ENCODE measurements at places on chromosomes 5 and 9.

DNA sequence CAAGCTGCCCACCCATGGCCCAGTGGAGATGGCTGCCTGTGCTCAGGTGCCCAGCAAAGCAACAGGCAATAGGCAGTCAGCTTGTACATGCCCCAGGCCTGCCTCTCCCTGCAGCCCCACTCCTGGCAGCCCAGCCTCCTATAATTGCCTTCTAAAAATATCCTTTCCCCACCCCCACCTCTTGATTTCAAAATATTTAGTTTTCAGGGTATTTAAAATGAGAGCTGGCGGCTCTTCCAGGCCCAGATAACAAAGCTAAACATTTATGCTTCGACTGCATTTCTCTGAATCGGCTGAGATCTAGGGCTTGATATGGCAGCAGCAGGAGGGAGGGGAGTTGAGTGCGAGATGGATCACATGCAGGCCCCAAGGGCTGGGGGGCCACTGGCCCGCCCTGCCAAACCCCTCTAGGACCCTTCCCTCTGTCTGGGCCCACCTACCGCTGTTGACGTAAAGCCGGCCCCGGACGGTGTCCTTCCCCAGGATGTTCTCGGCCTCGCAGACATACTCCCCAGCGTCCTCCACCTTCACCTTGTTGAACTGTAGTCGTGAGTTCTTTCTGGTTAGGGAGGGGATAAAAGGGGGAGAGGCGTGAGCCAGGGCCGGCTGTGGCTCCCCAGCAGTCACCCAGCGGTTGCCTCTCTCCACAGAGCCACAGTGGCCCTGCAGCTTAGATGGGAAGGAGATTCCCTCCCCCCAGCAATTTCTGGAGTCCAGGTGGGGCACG lies 85.0 kb downstream of the PSD2 start:
- no peak for DNase-seq

DNA sequence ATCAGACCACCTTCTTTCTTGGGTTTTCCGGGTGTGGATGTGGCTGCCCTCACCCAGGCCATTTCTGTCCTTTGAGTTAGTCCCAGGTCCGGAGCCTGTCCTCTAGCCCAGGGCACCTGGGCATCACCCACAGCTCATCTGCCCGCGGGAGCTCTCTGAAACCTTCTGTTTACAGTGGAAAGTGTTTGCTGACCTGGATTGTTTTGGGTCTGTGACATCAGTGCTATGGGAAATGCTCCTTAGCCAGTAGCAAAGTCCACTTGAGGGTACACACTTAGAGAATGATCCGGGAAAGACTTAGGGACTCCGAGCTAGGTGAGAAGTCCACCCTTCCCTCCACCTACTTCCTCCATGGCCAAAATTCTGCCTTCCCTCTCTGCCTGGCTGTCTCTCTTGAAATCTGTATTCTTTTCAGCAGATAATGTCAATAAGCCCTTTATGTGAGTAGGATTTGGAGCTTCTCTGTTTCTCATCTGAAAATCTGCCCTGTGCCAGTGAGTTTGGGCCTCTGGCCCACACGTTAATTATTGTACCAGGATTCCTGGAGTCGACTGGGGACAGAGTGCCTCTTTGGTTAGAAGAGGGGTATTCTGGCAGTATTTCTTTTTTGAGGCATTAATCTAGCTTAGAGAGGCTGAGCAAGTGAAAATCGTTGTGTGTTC lies 19.9 kb downstream of the ABLIM3 start:
- no peak for DNase-seq

- no peak for DNase-seq
These were observed 20.7 kb downstream of the GSN start for GRCh38 chr9:121288673-121289025.

- no peak for DNase-seq
These were observed 408.2 kb upstream of the PRR16 start for GRCh38 chr5:120055858-120056257.

DNA sequence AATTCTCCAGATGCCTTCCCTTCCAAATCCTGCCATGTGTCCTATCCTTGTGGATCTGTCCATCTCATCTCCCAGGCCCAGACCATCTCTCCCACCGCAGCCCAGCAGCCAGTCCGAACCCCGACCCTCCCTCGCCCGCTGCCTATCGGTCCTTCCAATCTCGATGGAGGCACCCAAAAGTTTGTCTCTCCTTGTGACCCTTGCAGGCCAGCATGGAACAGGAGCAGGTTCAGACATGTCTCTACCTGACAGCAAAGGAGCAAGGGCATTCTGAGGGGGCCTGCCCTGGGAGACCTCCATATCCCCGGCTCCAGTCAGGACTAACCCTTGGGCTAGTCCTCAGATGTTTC lies 51.0 kb downstream of the SEMA4D start:
- no peak for DNase-seq

DNA sequence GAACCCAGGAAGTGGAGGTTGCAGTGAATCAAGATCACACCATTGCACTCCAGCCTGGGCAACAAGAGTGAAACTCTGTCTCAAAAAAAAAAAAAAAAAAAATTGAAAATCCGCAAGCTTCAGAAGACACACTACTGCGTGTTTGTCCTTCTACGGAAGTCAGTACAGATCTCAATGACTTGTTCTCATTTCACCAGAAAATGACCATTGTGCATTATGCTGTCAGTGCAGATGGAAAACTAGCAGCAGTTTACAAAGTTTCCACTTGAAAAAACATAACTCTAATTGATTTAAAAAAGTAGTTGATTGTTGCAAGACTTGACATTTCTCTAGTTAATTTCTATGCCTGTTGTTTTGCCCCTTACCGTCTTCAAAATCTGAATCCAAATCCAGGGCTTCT lies 298.0 kb upstream of the DMRT1 start:
- DNase-seq: no peak

DNA sequence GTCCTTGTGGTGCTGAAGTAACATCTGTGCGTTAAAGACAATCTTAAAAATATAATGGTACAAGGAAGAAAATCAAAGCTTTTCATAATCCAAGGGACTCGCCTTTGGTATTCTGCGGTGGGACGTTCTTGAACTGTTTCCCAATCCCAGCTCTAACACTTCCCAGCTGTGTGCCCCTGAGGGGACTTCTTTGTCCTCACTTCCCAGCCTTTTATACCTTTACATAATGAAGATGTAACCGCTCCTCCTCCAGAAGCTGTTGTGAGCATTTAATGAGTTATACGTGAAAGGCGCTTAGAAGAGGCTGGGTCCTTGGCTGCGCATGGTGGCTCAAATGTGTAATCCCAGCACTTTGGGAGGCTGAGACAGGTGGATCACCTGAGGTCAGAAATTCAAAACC lies 16.9 kb downstream of the STK10 start:
- no peak for DNase-seq

DNA sequence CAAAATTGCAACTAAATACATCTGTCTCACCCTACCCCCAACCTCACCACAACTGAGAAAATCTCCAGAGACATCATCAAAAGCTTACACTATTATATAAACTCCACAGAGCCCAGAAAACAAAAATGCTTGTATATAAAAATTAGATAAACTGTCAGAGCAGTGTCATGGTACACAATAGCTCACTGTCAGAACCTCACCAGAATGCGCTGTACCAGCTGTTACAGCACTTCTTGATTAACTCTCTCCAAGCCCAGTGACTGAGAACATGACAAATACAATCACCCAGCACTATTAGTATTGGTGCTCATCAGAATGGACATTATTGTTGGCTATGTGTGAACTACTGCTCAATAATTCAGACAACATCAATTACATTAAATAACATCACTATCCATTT lies 65.7 kb downstream of the ZDHHC21 start:
- no peak for DNase-seq

- DNase-seq: no peak
These were observed 166.6 kb upstream of the PPP1R2B start for GRCh38 chr5:156683509-156683908.

- no peak for DNase-seq
These were observed 19.5 kb downstream of the ANKH start for GRCh38 chr5:14851999-14852526.

DNA sequence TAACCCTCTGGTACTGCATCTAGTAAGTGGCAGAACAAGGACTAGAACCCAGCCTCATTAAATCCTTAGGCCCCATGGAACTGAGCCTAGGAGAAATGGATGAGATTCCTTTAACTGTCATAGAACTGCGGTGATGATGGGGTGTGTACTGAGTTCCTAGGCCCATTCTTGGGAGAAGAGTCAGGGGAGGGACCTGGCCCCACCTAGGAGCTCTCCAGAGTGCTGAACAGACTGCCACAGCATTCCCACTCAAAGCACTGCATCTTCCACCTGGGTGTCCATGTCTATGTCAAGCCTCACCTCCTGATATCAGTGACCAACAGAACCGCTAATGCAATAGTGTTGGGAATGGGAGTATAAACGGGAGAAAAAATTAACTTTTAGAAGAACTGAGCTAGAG lies 36.6 kb downstream of the TTLL11 start:
- no peak for DNase-seq

DNA sequence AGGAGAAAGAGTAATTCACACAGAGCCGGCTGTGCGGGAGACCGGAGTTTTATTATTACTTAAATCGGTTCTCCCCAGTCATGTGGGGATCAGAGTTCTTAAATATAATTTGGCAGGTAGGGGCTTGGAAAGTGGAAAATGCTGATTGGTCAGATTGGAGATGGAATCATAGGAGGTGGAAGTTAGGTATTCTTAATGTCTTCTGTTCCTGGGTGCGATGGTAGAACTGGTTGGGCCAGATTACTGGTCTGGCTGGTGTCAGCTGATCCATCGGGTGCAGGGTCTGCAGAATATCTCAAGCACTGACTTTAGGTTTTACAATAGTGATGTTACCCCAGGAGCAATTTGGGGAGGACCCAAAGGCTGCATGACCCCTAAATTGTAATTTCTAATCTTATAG lies 4.6 kb upstream of the CERCAM start:
- DNase-seq: no peak

- DNase-seq: no peak
These were observed 179.7 kb downstream of the HSD17B3 start for GRCh38 chr9:96122282-96122681.

- no peak for DNase-seq
These were observed 344.2 kb upstream of the CCNH start for GRCh38 chr5:87756951-87757350.

DNA sequence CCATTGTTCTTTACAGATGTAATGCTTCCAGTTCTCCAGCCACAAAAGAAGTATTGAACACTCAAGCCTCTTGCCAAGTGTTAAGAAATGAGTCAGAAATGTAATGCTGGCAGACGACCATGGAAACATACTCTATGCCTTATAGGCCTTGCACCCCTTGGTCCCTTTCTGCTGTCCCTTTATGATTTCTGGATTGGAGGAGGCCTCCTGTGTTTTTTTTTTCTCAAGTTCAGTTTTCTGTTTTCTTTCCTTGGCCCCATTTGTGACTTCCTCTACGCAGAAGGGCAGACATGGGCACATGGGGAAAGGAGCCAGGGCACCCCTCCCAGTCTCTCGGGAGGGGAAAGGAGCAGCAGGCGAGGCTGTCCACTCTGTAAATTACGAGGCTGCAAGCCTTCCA lies 53.4 kb downstream of the SNX18 start:
- no peak for DNase-seq

- DNase-seq: no peak
These were observed 49.0 kb upstream of the IRX4 start for GRCh38 chr5:1931604-1932231.

- DNase-seq: no peak
These were observed 188.7 kb upstream of the POU5F2 start for GRCh38 chr5:93930098-93930497.

- no peak for DNase-seq
These were observed 8.3 kb upstream of the STK32A start for GRCh38 chr5:147226512-147226911.

DNA sequence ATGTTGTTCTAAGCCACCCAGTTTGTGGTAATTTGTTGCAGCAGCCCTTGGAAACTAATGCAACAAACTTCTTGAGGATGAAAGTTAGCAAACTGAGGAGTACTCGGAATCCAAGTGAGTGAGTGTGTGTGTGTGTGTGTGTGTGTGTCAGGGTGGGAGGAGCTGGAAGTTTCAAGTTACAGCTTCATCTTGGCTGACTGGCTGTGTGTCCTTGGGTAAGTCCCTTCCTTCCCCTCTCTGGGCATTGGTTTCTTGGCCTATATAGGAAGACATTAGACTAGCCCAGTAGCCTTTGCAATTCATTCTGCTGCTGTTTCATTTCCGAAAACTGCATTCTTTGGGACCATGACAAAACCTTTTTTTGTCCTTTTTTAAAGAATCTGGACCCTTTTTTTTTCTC lies 157.2 kb downstream of the MELK start:
- no peak for DNase-seq

DNA sequence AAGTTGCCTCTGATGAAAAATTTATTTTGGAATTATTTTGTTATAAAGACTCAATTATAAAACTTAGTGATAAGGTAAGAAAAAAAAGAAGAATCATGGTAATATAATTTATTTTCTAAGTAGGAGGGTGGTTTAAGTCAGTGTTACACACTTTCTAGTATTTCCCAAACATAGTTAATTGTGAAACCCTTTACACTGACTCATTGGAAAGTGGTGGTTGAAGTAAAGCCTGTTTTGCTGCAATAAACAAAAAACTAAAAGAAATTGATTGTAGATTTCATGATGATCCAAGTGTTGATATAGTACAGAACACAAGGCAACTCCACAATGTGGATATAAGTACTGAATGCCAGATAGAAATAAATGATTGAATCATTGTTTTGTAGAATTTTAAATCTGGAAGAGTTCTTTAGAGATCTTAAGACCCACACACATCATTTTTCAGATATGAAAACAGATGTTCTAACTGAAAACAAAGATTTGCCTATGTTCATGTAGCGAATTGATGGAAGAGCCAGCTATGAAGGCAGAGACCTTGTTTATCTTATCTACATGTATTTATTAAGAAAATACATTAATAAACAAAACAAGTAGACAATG lies 539.8 kb downstream of the PRELID2 start:
- DNase-seq: no peak

- no peak for DNase-seq
These were observed 78.1 kb upstream of the UBTD2 start for GRCh38 chr5:172361566-172362238.

- DNase-seq: no peak
These were observed 30.6 kb upstream of the SPINK5 start for GRCh38 chr5:148033134-148033533.

DNA sequence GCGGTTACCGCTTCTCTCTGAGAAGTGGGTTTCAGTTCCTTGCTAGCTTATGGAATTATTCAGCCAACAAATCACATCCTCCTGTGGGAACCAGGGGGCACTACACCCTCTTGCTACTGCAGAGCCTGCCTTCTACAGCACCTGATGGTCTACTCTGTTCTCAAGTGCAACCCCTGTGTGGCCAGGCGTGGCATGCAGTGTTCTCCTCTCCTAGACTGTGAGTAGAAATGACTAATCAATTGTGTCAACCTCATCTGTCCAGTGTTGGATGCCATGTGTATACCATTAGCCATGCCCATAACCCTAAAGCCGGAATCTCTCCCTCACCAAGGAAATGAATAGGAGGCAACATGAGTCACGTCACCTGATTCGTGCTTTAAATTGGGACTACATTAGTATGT lies 117.2 kb upstream of the LIFR start:
- DNase-seq: no peak

DNA sequence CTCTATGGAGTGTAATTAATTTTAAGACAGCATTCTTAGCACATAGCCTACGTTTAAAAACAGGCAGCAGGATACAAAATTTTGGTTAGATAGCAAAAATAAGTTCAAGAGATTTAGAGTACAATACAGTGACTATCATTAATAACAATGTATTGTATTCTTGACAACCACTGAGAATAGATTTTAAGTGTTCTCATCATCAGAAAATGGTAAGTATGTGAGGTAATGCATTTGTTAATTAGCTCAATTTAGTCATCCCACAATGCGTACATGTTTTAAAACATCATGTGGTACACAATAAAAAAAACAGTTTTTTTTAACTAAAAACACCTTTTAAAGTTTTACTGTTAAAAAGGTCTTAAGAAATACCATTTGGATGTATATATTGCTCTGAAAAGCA lies 94.2 kb downstream of the MUSK start:
- no peak for DNase-seq

- DNase-seq: no peak
These were observed 13.1 kb upstream of the IFNA14 start for GRCh38 chr9:21252721-21253547.

Measured in activated CD4-positive, CD25-positive, alpha-beta regulatory T cell treated with anti-CD3 and anti-CD28 coated beads, Interleukin-2, amount 50 U/mL, for 16 hours (primary cell).